ENCODE measurements at places on chromosomes 7 and 10. TPM values are rescaled to one million over a fixed set of nuclear protein-coding genes. Genes with fewer than 3 reads are reported as not detected.
A peak's percentile ranks its signal among the peaks of the same experiment; 100 is the strongest.

GRCh38 chr7:3282457-3282856 is 18.6 kb upstream of the SDK1 start:
- no peaks in the 10 kb centered on the region for H3K4me1 ChIP-seq
- DNase-seq = no peak
- H3K4me3 ChIP-seq = no peak overlapping the region
- H3K27ac ChIP-seq = no peak overlapping the region
- H3K36me3 ChIP-seq = no peaks in the 10 kb centered on the region

DNA sequence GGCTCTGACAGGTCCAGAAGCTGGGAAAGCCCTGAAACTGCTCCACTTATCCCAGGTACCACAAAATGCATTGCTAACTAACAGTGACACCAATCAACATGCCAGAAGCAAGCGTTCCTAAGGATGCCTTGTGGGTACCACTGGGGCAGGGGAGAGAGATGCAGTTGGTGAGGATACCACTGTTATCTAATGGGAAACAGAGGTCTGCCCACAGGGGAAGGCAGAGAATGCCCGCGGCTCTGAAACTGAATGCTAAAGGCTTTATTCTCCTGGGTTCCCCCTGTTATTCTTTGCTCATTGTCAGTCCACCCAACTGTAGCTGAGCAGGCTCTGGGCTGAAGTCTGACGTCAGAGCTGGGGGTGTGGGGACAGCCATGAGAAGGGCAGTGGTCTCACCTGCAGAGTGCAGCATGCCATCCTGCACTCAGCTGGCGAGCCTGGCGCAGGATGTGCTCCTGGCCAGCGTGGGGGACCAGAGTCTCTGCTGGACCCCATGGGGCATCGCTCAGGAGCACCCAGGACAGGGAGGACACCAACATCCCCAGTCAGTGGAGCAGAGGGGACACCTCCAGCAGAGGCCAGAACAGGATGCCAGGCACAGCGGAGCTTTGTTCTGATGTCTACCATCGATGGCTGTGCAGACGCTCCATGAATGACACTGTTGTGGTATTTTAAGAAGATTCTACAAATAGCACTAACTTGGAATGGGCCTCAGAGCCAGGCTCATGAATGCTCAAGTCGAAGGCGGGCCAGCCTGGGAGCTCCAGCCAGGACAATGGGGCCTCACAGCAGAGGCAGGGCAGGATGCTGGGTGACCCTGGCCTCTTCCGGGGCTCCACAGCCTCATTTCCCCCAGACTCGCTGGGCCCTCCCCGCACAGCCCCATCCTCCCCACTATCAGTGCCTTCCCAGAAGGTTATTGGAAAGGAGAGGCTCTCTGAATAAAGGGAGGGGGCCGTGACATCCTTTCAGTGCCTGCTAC is 95.8 kb downstream of the ARHGAP22 start:
- no peak for DNase-seq
- H3K4me3 ChIP-seq = no peak overlapping the region
- H3K36me3 ChIP-seq = no peaks in the 10 kb centered on the region
- no peak overlapping the region for H3K27ac ChIP-seq

DNA sequence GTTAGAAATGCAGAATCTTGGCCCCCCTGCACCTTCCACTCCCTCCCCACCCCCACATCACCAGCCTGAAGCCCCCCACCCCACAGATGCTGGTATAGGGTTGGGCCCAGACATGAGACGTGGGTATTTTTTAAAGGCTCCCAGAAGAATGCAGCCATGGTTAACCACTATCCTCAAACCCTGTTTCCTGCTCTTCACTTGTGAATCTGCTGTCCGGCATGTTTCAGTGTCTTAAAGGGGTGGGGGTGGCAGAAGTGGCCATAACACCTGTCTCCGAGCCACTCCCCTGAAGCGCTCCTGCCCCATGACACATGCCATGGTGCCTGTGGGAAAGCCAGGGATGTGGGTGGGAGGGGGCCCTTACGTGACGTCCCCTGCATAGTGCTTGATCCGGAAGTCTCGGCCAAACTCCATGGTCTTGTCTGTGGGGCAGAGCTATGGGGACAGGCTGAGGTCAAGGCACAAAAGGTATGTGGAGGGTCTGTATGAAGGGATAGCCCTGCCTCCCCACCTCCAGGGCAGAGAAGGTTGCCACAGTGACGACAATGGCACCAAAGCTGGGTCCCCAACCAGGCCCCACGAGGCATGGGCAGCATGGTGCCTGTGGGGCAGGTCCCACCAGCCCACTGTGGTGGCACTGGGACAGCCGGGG is 9.6 kb downstream of the MYO1G start:
- H3K27me3 ChIP-seq = no peaks in the 10 kb centered on the region
- H3K36me3 ChIP-seq = peaks cover 89% of the 10 kb centered on the region
- no peak overlapping the region for H3K4me3 ChIP-seq
- no peak overlapping the region for H3K27ac ChIP-seq
- peaks cover 23% of the 10 kb centered on the region for H3K4me1 ChIP-seq

- no peak overlapping the region for H3K4me3 ChIP-seq
- peaks cover 17% of the 10 kb centered on the region for H3K4me1 ChIP-seq
- H3K27me3 ChIP-seq = peaks cover 11% of the 10 kb centered on the region
- DNase-seq = peak; percentile 69
Observed at GRCh38 chr10:29804025-29804852, 169.5 kb upstream of the SVIL start.

CLDN15 gene
- 16.4 TPM for total RNA-seq

RAMP3 gene
- not detected for total RNA-seq

RGR gene
- total RNA-seq = not detected

HOXA1 gene
- total RNA-seq = 0.12 TPM
